ENCODE measurements at places on chromosomes 4 and X. TPM values are rescaled to one million over a fixed set of nuclear protein-coding genes. Genes with fewer than 3 reads are reported as not detected.

Gene DCX
- not detected for total RNA-seq

DNA sequence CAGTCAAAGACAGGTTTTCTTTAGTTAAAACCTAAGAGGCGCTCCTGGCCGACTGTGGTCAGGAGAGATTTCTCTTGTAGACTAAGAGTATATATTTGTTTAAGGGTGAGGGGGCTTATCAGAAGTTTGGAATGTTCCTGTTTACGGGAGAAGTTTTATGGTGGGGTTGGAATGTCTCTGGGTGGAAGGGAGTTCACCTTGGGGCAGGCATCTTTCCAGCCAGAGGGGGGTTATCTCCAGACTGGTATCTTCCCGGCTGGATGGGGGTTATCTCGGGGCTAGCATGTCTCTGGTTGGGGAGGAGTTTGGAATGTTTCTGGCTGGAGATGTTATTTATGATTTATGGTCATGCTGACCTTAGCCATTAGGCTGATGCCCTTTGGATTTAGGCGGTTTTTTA, 116.0 kb downstream of the COX7B2 start:
- DNase-seq = no peak

DNA sequence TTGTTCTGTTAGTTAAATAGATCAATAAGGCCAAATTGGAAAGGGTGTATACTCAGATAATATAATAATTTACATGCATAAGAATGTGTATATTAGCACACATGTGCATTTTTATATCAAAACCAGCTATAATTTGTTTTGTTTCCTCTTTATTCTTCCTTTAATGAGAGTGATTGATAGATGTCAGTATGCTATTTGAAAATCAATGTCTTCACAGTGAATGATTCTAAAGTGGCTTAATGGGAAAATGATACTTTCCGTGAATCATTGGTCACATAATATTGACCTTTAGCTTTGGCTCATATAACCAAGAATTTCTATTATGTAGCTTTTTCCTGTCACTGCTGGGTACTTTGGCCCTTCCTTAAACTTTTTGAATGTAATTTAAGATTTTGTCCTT, 48.6 kb downstream of the PLS3 start:
- DNase-seq = no peak

- DNase-seq = no peak
Observed at GRCh38 chrX:110218591-110218990, 99.3 kb downstream of the AMMECR1 start.
